T-helper 17 cell (primary cell): ENCODE measurements at places on chromosomes 13 and 19.
A peak's percentile ranks its signal among the peaks of the same experiment; 100 is the strongest.

DNA sequence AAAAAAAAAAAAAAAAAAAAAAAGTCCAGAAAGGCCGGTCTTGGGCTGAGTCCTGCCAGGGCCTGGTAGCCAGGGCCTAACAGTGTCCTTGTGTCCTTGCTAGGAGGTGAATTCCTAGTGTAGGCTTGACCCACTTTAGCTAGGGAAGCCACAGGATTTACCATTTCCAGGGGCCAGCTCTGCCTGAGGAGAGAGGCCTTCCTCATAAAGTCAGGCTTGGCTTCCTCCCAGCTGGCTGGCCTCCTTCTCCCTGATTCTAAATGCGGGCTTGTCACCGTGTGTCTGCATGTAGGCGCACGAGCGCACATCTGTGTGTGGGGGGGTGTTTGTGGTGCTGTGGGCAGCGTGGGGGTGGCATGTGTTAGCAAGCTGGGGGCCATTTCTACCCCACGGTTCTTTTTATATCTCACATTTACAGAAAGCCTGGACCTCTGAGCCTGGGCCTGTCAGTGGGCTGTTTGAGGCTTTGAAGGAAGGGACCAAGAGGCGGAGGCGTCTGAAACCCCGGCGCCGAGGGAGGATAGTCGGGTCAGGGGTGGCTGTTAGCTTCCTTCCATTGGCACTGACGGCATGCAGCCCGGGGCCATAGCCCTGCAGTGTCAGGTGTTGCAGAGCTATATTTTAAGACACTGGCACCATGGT lies 31.7 kb downstream of the IER2 start:
- no peak for DNase-seq

GRCh38 chr13:48233889-48234488 lies 983 bp downstream of the ITM2B start:
- no peak for DNase-seq

- DNase-seq, result peak; percentile 81
Measured at GRCh38 chr19:38263689-38264485, 486 bp upstream of the SPINT2 start.

- no peak for DNase-seq
Measured at GRCh38 chr13:99143904-99144303, 56.8 kb upstream of the UBAC2 start.

DNA sequence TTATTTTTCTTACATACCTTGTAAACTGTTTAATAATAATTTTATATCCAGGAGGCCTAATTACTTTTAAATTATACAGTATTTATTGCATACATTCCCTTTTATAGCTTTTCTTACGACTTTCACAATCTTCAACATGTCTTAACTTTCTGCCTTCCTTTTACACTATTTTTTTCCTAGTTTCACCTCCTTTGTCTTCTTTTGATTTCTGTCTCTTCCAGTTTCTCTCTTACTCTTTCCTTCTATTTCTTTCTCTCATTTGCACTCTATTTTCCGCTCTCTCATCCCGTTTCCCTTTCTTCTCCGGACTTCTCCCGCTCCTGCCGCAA lies 11.5 kb downstream of the ZNF552 start:
- no peak for DNase-seq

DNA sequence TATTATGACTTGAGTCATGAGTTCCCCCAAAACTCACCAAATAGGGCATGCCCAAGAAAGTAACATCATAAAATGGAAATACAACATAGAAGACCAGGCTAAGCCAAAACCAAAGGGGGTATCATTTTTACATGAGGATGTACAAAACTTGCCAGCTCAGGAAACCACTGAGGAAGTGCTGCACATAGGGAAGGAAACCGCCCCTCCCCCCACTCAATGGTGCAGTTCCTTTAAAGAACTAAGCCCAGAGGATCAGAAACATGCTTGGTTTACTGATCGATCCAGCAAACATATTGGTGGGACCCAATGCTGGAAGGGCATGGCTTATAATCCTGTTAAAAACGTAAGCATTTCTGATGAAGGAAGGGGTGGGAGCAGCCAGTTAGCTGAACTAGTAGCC lies 4.2 kb upstream of the ZNF486 start:
- no peak for DNase-seq

- no peak for DNase-seq
Measured at GRCh38 chr13:42348576-42348975, 76.6 kb downstream of the AKAP11 start.

DNA sequence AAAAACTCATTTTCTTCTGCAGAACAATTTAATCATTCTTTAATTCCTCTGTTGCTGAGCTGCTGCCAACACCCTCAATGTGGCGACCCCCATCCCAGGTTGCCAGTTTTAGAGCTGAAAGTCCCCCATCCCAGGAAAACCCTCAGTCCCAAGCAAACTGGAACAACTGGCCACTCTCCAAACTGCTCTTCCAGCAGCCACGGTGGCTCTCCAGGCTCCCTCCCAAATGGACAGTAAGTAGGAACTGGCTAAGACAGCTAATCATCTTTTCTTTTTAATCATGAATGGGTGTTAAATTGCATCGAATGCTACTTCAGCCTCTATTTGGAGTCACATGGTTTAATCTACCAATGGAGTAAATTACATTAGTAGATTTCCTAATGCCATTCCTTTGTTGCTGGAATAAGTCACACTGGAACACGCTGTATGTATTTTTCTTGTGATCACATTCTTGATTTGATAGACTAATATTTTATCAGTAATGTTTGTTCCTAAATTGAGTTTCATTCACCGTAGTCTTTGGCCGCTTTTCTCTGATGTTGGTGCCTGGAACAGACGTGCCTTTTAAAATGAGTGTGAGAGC lies 33.7 kb upstream of the VSTM2B start:
- no peak for DNase-seq

DNA sequence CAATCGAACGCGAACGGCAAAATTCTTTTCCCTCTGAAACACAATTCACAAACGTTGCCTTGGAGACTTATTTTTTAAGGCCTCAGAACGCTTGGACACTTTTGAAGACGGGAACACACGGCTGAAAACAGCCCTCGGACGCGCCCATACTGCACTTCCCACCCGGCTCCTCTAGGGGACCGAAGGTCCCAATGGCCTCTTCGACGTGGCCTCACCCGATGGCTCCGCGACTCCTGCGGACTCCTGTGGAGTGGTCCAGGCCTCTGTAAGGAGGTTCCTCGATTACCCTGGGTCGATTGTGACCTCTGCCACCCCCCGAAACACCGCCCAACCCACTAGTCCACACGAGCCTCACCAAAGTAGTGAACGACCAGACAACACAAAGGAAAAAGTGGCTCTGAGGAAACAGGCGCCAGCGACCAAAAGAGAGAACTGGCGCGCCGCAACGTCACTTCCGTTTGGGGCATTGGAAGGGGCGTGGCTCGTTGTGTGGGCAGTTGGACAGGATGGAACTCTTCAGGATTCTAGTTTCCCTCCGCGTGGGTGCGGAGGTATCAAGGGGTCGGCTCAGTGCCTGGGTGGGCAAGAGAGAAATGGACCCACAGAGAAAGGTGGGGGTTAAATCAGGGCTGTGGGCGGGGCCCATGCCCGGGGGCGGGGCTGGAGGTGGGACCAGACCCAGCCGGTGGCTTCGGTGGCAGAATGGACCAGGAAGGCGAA lies at the start of gene ZNF560:
TSS of gene ZNF560 (minus strand) at position 434 of the 720 bp plus-strand sequence. CDS start 23,303 bp downstream, outside the sequence.
- DNase-seq, result no peak

- DNase-seq, result peak; percentile 68
Measured at GRCh38 chr19:9586764-9587163, 2.5 kb upstream of the ZNF121 start.

- DNase-seq, result no peak
Measured at GRCh38 chr19:55650126-55650557, 2.1 kb downstream of the CCDC106 start.

- DNase-seq, result no peak
Measured at GRCh38 chr13:84973661-84974060, 825.6 kb downstream of the SLITRK6 start.

DNA sequence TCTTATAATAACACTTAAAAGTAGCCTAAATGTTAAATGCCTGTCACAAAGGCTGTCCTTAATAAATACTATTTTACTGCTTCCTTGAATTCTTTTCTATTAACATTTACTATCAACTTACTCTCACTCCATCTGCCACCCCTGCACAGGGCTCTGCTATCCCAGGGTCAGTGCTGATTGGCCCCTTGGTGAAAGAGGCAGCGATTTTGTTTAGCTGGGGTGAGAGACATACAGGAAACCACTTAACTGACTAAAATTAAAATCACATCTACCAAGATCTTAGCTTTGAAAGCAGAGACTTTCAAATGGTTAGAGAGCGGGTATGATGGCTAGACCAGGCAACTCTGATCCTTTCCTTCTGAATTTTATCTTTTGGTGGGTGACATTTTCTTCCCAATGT lies 149.9 kb upstream of the HTR2A start:
- no peak for DNase-seq

DNA sequence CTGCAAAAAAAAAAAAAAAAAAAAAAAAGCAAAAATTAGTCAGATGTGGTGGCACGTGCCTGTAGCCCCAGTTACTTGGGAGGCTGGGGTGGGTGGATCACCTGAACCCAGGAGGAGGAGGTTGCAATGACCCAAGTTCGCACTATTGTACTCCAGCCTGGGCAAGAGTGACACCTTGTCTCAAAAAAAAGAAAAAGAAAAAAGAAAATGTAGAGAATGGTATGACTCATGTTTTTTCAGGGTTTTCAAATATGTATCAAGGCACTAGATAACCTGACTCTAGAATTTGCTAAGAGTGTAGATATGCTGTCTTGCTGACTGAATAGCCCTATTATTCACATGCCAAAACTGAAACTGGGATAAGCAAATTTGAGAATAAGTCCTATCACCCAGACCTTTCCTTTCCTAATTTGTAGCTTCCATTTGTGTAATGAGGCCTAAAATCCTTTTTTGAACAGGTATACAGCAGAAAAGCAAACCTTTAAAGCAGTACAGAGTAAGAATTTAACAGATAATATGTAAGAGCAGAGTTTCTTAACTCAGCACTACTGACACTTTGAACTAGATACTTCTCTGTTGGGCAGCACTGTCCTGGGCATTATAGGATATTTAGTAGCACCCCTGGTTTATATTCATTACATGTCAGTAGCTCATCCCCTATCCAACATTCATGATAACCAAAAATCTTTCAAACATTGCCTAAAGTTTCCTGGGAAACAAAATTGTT lies 108.6 kb downstream of the ELF1 start:
- DNase-seq, result no peak

GRCh38 chr19:13169769-13170168 lies 19.6 kb downstream of the IER2 start:
- no peak for DNase-seq

DNA sequence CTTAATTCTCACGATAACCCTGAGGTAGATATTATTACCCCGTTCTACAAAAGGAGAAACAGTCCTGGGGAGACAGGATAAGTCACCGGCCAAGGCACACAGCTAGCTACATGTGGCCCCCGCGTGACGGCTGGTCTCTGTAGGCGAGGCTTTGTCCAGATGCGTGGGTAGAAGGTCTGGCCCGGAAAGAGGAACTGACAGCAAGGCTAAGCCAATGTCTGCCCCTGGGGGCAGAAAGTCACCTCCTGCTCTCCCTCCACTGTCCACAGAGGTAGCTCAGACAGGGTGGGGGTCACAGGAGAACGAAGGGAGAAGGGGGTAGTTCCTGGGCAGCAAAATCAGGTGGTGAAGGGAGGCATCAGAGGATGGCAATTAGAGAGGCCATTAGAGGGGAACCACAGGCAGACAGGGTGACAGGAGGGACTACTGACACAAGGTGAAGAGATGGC lies 1.8 kb downstream of the APOC4 start:
- no peak for DNase-seq

- no peak for DNase-seq
Measured at GRCh38 chr13:100173203-100173602, 84.3 kb downstream of the PCCA start.

- DNase-seq, result no peak
Measured at GRCh38 chr19:52990759-52991418, 22.8 kb upstream of the ERVV-1 start.

- no peak for DNase-seq
Measured at GRCh38 chr13:29310806-29311205, 284.7 kb downstream of the SLC7A1 start.

DNA sequence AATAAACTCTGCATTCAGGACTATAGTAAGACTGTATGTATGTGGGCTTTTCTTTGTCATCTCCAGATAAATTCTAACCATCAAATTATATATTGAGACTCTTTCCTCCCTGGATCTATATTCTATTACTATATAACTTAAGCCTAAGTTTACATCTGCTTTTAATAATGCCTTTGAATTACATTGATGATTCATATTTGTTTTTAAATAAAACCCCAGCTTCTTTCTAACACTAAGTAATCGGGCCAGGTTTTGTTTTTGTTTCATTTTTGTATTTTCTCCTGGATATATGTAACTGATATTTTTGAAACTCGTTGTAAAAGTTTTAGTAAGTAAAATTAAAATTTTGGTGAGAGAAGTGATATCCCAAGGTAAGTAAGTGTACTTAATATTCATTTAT lies 1599.1 kb downstream of the PCDH9 start:
- no peak for DNase-seq

- no peak for DNase-seq
Measured at GRCh38 chr19:46489445-46490272, 6.0 kb downstream of the PNMA8B start.

DNA sequence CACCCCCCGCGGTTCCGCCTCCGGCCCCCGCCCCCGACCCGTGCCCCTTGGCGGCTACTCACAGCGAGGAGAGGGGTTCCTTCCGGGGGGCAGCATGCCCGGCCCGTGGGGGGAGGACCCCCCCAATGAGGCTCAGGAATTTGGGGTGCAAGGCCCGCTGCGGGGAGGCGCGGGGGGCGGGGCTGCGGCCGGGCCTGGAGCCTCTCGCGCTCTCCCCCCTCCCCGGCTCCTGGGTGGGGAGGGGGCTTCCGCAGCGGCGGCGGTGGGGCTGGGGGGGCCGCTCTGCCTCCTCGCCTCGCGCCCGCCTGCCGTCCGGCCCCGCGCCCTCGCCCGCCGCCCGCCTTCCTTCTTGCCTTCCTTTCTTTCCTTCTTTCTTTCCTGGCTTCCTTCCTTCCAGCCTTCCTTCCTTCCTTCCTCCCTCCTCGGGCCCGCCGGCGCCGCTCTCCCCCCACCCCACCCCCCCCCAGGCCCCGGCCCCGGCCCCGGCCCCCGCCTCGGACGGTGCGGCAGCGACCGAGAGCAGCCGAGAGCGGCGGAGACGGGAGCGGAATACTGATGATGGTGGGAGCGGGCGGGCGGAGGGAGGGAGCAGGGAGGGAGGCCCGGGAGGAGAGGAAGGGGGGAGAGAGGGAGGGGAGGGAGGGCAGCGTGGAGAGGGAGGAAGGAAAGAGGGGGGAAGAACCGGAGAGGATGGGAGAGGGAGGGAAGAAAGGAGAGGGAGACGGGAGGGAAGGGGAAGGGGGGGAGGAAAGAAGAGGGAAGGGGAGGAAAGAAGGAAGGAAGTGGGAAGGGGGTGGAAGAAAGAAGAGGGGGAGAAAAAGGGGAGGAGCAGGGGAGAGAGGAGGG lies at the start of gene LRRC4B:
TSS of gene LRRC4B (minus strand) at position 554 of the 846 bp plus-strand sequence. CDS start 19,597 bp downstream, outside the sequence.
- no peak for DNase-seq
